Stimulated activated CD8-positive, alpha-beta memory T cell treated with anti-CD3 and anti-CD28 coated beads, Interleukin-15, amount 100 ng/mL, for 24 hours (primary cell): ENCODE measurements at places on chromosomes 2 and 18.

GRCh38 chr2:232377841-232378734, 463 bp upstream of the ALPP start:
- DNase-seq = no peak

GRCh38 chr2:171086352-171087290, 74.1 kb downstream of the TLK1 start:
- no peak for DNase-seq

GRCh38 chr18:32455361-32455760, 15.3 kb downstream of the GAREM1 start:
- no peak for DNase-seq

DNA sequence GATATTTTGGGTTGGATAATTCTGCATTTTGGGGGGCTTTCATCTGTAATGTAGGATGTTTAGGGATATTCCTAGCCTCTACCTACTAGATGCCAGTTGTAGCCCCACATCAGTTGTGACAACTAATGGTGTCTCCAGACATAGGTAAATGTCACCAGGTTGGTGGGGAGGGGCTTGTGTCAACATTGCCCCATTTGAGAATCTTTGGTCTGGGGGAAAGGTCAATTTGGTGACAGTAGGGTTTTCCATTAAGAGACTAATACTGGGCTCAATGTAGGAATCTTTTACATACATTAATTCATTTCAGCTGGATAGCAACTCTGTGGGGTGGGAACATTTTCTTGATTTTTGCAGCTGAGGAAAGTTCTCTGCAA, 6.6 kb upstream of the AFTPH start:
- DNase-seq = no peak

GRCh38 chr2:188898261-188898660, 75.9 kb upstream of the COL3A1 start:
- no peak for DNase-seq

GRCh38 chr18:28003451-28003850, 173.5 kb downstream of the CDH2 start:
- DNase-seq = no peak

GRCh38 chr18:61470031-61470674, 136.9 kb downstream of the CDH20 start:
- no peak for DNase-seq

- no peak for DNase-seq
Measured at GRCh38 chr2:109423556-109424359, 190.0 kb downstream of the SEPTIN10 start.

GRCh38 chr18:22783245-22783644, 149.9 kb upstream of the RBBP8 start:
- DNase-seq = no peak

DNA sequence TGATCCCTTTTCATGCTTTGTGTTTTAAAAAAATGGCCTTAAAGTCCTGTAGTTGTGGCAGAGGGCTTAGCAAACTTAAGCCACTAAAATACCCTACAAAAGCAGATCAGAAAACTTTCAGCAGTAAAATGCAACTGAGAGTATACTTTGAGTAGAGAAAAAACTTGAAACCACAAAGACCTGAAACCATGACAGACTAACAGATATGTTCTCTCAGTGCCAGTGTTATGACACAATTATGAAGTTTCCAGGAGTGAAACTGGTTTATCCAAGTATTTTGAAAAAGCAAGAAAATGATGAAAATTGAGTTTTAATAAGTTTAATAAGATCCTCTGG, 74.5 kb downstream of the SPRED2 start:
- no peak for DNase-seq

DNA sequence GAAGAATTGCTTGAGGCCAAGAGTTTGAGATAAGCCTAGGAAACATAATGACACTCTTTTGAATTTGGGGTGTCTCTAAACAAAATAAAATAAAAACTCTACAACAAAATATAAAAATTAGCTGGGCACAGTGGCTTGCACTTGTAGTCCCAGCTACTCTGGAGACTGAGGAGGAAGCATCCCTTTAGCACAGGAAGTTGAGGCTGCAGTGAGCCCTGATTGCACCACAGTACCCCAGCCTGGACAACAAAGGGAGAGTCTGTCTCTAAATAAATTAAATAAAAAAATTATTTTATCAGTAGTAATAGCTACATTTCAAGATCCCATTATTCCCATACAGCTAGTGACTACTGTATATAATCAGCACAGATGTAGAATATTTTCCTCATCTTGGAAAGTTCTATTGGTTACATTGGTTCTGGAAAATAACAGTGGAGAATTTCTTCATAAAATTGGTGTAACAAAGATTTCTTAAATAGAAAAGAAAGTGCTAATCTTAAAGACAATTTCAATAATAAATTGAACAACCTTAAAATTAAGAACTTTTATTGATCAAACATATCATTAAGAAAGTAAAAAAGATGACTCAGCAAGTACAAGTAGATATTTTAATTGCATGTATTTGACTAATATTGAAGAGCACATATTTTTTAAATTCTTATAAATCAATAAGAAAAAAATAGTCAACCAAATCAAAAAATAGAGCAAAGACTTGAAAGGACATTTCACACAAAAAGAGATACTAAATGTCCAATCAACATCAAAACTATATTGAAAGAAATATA, 90.4 kb upstream of the KYNU start:
- DNase-seq = no peak

DNA sequence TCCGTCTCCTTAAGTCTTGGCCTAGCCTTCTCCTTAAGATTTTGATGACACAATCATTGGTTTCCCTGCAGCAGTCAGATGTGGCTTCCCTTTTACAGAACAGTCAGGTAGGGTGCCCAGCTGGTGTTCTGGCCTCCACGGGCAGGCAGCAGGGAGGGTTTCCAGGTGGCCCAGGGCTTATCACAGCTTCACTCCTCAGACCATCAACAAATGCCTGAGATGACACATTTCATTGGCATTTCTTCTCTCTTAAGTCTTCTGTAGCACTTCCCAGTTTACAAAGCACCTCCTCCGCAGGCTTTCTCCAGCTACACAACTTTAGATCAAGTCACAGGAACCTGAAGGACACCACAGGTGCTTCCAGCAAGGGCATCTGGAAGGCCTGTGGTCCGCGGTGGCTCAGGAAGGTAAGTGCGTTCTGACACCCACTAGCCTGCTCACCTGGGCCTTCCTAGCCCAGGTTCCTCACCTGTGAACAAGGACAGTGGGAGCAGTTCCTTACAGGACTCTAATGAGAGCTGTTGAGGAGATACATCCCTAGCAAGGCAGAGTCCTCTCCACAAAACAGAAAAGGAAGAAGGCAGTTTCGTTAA, 37.6 kb downstream of the PTPN18 start:
- DNase-seq = no peak

DNA sequence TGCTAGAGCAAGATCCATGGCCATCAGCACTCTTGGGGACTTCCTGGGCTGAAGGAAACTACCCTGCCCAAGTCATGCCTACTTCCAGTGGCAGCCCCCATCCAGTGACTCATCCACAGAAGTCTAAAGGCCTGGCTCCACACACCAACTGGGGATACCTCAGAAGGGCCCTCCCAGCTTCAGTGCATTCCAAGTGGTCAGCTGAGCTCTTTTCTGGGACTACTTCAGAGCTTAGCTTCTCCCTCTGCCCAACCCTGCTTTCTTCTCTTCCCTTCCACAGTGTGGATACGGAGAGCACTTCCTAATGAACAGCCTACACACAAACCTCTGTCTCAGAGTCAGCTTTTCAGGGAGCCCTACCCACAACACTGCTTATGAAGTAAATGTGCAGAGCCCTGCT, 66.5 kb downstream of the CLHC1 start:
- DNase-seq = no peak

- no peak for DNase-seq
Measured at GRCh38 chr18:6661692-6662415, 67.7 kb upstream of the ARHGAP28 start.

- DNase-seq = peak; percentile 38
Measured at GRCh38 chr2:68251187-68251854, 1.0 kb downstream of the PPP3R1 start.

- no peak for DNase-seq
Measured at GRCh38 chr2:125280265-125280664, 1255.2 kb downstream of the CNTNAP5 start.

- DNase-seq = no peak
Measured at GRCh38 chr2:180572346-180572745, 408.1 kb upstream of the UBE2E3 start.

DNA sequence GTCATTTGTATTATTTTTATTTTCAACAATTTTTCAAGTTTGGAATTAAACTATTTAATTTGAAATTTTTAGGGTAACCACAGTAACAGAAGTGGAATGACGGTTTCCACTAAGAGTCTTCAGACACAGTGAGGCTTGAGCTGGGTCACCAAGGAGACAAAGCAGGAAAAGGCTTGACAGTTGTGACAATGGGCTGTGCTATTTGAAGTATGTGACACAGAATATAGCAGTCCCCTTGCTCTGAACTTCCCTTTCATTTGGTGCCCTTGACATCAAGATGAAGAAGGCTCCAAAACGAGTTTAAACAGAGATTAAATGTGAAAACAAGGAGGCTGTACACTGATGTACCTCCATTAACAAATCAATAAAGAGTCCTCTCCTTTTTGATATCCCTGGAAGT, 265.4 kb upstream of the DLGAP1 start:
- DNase-seq = no peak

- DNase-seq = no peak
Measured at GRCh38 chr2:64987001-64987955, 1.9 kb upstream of the SLC1A4 start.

DNA sequence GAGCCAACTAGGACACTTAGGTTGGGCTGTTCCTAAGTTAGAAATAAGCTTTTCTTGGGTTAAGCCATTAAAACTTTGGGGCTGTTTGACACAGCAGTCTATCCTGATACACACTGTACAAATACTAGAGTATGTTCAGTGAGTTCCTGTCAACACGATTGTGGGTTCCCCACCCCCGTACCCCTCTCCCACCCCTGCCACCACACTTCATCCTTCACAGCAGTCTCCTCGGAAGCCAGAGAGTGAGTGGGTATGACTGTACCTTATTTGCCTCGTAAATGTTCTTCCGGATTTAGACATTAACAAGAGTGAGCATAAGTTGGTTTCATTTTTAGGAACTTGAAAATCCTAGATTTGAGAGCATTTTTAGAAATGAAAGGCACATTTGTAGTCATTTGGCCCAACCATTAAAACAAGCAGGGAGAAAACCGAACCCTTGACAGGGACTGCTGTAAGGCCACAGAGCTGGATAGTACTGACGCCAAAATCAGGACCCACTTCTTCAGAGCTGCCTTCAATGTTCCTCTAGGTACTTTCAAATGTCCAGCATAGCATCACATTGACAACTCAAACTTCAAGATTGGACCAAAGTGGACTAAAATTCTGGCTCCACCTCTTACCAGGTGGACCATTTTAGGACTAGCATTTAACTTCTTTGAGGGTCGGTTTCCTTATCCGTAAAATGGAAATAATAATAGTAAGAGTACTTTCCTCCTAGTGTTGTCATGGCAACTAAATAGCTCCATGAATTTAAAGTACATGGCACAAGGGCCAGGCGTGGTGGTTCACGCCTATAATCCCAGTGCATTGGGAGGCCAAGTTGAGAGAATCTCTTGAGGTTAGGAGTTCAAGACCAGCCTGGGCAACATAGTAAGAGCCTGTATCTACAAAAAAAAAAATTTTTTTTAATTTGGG, 166.3 kb upstream of the SERTAD2 start:
- DNase-seq = no peak
